ENCODE measurements at places on chromosomes 7 and 10.

- no peak for DNase-seq
Observed at GRCh38 chr7:102426268-102427018, 6.9 kb upstream of the ORAI2 start.

GRCh38 chr7:74544706-74545469, 91.2 kb downstream of the GTF2IRD1 start:
- peak; percentile 79 for DNase-seq

DNA sequence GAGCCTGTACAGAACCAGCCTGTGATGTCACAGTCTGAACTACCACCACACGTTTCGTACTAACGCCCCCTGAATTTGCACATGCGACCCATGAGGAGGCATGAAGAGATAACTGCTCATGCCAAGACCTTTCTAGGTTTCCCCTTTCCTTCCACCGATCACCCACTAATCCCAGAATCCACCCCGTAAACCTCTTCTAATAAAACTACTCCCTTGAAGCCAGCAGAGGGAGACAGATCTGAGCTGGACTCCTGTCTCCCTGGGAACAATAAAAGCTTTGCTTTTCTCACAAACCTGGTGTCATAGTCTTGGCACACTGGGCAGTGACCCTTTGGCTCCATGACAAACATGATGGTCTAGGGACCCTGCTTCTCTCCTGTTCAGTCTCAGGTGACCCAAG, 144.5 kb downstream of the FRMD4A start:
- DNase-seq = no peak

DNA sequence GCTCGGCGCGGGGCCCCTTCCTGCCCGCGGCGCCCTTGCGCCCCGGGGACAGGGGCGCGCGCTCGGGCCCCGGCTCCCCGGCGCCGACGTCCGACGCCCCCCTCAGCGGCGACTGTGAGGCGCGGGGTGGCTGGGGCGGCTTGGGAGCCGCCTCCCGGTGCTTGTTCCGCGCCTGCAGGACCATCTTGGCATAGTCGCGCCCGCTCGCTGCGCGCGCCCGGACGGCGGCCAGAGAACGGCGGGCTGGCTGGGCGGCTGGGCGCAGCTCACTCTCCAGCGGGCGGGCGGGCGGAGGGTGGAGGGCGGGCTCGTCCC, at the start of gene DPY19L1:
TSS of gene DPY19L1 (minus strand) at position 275 of the 315 bp plus-strand sequence. CDS start at position 184, 91 bp downstream.
- DNase-seq = no peak

- no peak for DNase-seq
Observed at GRCh38 chr7:146096994-146097393, 19.6 kb upstream of the CNTNAP2 start.

- no peak for DNase-seq
Observed at GRCh38 chr7:27169658-27170425, 4.3 kb downstream of the HOXA10 start.

- no peak for DNase-seq
Observed at GRCh38 chr7:120760851-120761250, 97.1 kb downstream of the TSPAN12 start.

GRCh38 chr10:110530131-110530831, 32.6 kb downstream of the DUSP5 start:
- peak; percentile 89 for DNase-seq

GRCh38 chr10:124450012-124450782, at the start of gene NKX1-2:
TSS of gene NKX1-2 (minus strand) at chr10:124450035. CDS start at chr10:124449943, 92 bp downstream.
- DNase-seq = peak; percentile 23

GRCh38 chr10:123141791-123142700, 5.9 kb upstream of the HMX2 start:
- DNase-seq = no peak

GRCh38 chr10:84258034-84258695, 13.3 kb downstream of the RGR start:
- no peak for DNase-seq

DNA sequence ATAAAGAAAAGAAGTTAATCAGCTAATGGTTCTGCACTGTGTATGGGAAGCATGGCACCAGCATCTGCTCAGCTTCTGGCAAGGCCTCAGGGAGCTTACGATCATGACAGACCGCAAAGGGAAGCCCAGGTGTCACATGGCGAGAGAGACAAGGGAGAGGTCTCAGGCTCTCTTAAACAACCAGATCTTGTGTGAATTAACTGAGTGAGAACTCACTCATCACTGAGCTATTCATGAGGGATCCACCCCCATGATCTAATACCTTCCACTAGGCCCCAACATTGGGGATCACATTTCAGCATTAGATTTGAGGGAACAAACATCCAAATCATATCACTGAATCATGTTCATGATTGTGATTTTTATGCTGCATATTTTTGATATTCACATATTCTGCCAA, 5.8 kb downstream of the USP54 start:
- DNase-seq = peak; percentile 75

- DNase-seq = no peak
Observed at GRCh38 chr10:78173360-78174015, 139.8 kb downstream of the RPS24 start.

DNA sequence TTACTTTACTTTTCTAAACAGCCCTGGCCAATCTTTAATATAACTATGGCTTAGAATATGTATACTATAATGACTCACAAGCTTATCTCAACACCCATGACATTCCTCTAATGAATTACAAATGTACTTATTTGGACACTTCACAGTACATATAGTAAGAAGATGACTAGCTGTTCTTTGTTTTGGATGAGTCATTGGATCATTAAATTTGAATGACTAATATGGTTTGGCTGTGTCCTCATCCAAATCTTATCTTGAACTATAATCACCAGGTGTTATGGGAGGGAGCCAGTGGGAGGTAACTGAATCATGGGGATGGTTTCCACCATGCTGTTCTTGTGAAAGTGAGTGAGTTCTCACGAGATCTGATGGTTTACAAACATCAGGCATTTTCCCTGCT, 807.5 kb upstream of the SORCS1 start:
- peak; percentile 90 for DNase-seq

GRCh38 chr10:62511238-62511637, 137.1 kb downstream of the ZNF365 start:
- DNase-seq = no peak

GRCh38 chr7:51308265-51308664, 8.3 kb downstream of the COBL start:
- DNase-seq = no peak

GRCh38 chr7:9507290-9507689, 1073.9 kb downstream of the NXPH1 start:
- no peak for DNase-seq

GRCh38 chr7:128148676-128149075, 92.4 kb upstream of the LEP start:
- no peak for DNase-seq

DNA sequence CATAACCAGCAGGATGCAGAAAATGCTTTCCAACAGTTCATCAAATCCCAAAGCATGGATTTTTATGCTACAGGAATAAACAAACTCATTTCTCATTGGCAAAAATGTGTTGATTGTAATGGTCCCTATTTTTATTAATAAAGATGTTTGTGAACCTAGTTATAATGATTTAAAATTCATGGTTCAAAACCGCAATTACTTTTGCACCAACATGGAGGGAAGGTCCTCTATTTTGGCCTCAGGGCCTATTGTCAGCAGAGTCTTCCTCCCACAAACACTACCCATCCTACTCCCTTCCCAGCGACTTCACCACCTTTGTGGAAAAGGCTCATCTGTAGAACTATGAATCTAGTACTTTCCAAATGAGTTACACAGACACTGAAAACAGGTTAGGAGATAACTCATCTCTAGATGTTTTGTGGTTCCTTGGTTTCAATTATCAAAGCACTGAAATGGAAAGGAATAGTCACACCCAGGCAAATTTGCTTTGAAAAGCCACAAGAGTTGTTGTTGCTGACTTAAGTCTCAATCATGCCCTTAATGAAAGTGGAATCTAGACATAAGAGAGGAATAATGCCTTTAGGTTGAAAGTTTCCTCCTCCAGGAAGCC, 59.4 kb upstream of the FRMD4A start:
- no peak for DNase-seq

DNA sequence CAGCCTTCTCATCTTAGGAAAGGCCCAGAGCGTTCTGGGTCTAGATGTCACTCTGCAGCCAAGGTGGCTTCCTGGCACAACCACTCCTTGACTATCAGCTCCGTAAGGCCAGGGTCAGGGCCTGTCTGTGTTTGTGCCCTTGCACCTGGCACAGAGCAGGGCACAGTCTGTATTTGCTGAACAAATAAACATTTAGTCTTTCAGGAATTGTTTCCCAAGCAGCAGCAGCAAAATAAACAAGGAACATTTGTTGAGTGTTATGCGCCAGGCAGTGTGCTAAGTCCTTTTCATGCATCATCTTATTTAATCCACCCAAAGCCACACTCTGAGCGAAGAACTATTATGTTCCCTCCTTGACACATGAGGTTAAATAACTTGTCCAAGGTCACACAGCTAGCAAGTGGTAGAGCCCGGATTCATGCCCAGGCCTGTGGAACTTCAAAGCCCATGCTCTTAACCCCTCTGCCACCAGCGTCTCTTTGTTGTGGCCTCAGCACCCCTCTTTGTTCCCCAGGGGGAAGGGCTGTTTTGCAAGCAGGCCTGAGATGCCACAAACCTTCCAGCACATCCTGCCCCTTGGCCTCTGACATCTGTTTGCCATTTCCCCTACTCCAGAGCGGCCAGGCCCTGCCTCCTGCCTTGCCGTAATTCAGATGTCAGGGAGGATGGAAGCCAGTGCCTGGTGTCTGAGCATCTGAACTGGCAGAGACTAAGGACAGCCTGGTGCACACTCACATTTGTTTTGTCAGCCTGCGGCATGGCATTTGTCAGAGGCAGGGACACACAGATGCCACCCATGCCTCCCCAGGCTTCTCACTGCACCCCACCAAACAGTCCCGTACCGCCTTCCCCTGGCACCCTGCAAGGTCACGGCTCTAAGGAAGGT, 325.8 kb upstream of the ZMIZ1 start:
- peak; percentile 92 for DNase-seq

DNA sequence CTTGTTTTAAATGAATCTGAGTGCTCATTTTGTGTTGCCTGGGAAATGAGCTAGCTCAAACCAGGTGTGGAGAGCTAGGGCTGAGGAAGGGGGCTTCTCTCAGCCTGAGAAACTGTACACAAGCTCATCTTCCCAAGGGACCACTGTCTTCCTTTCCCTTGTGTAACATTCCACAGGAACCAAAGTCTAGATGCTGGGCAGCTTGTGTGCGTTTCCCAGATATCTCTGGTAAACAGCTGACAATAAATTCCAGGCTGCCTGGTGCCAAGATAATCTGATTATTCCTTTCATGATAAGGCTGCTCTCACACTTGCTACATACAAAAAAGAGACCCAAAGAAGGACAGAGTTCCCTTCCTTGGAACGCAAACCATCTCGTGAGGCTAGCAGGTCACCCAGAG, 33.1 kb upstream of the MKLN1 start:
- DNase-seq = no peak

DNA sequence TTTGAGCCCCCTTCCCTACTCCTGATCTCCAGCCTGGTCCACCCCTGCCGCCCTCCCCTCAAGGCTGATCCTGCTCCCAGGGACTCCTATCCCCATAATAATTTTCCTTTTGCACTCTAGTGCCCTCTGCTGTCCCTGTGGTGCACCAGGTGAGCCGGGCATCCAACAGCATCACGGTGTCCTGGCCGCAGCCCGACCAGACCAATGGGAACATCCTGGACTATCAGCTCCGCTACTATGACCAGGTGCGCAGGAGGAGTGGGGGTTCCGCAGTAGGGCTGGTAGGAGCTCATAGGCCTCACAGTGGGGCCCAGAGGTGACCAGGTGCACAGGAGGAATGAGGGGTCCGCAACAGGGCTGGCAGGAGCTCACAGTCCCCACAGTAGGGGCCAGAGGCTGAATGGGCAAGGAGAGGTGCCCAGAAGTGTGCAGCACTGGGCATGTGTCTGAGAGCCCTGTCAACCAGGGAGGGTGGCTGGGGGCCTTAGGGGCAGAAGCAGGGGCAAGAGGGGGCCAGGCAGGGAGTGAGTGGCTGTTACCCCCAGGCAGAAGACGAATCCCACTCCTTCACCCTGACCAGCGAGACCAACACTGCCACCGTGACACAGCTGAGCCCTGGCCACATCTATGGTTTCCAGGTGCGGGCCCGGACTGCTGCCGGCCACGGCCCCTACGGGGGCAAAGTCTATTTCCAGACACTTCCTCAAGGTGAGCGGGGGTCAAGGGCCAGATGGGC, 11.7 kb downstream of the EPHB6 start:
- peak; percentile 44 for DNase-seq

Measured in foreskin fibroblast (primary cell).